MCF 10A (cell line): ENCODE measurements at places on chromosomes 2 and 18.

DNA sequence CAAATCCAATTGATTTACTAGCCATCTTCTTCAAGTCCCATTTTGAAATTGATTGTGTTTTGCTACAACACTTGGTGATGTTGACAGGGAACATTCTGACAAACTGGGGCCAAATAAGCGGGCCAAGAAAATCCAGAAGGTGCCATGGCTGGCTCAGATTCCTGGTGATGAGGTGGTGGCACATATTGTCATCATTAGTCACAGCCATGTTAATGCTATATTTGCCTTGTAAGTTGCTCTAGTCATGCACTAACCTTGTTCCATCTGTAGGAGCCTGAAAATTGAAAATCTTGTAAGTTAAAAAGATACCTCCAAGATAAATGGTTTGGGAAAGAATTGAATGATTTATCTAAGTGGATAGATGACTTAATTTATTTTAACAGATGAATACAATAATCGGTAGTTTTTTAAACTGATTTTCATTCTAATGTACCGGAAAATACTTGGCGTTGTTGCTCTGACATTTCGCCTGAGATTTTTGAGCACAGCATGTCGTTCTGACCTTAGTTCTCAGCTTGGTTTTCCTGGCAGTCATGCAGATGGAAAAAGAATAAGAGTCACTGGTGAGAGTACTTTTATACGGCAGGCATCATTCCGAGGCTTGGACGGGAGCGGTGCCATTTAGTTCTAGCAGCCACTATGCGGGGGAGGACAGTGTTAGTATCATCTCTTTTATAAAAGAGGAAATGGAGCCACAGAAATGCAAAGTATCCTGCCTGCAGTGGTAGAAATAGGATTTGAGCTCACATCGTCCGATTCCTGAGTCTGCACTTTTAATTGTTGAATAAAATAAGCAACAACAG lies 133.9 kb downstream of the ZNF532 start:
- no peaks in the 10 kb centered on the region for H3K27me3 ChIP-seq
- no peaks in the 10 kb centered on the region for H3K36me3 ChIP-seq
- H3K4me3 ChIP-seq: peak overlapping the region; percentile 42

DNA sequence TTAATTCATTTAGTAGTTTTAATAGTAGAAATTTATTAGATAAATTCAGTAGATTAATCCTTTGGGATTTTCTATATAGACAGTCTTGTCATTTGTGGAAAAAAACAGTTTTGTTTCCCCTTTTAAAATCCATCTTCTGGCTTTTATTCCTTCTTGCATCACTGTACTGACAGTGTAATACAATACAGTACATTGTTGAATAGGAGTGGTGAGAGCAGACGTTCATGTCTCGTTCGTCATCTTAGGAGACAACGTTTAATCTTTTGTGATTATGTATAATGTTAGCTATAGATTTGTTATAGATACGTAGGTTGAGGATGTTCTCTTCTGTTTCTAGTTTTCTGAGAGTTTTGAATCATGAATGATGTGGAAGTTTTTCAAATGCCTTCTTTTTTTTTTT lies 61.8 kb downstream of the NCOA1 start:
- H3K4me3 ChIP-seq: no peak overlapping the region
- no peak for DNase-seq
- H3K4me1 ChIP-seq: no peaks in the 10 kb centered on the region
- no peaks in the 10 kb centered on the region for H3K27me3 ChIP-seq
- H3K27ac ChIP-seq: no peak overlapping the region

- H3K36me3 ChIP-seq: peaks cover 17% of the 10 kb centered on the region
- peak overlapping the region; percentile 17 for H3K4me3 ChIP-seq
- H3K27ac ChIP-seq: peak overlapping the region; percentile 41
- H3K27me3 ChIP-seq: no peaks in the 10 kb centered on the region
- DNase-seq: peak; percentile 94
Observed at GRCh38 chr2:69755862-69756467, 14.0 kb downstream of the ANXA4 start.

GRCh38 chr2:232757905-232758304 lies 18.5 kb downstream of the KCNJ13 start:
- no peaks in the 10 kb centered on the region for H3K27me3 ChIP-seq
- peaks cover 50% of the 10 kb centered on the region for H3K36me3 ChIP-seq
- H3K4me3 ChIP-seq: no peak overlapping the region
- no peak overlapping the region for H3K27ac ChIP-seq
- H3K4me1 ChIP-seq: no peaks in the 10 kb centered on the region

DNA sequence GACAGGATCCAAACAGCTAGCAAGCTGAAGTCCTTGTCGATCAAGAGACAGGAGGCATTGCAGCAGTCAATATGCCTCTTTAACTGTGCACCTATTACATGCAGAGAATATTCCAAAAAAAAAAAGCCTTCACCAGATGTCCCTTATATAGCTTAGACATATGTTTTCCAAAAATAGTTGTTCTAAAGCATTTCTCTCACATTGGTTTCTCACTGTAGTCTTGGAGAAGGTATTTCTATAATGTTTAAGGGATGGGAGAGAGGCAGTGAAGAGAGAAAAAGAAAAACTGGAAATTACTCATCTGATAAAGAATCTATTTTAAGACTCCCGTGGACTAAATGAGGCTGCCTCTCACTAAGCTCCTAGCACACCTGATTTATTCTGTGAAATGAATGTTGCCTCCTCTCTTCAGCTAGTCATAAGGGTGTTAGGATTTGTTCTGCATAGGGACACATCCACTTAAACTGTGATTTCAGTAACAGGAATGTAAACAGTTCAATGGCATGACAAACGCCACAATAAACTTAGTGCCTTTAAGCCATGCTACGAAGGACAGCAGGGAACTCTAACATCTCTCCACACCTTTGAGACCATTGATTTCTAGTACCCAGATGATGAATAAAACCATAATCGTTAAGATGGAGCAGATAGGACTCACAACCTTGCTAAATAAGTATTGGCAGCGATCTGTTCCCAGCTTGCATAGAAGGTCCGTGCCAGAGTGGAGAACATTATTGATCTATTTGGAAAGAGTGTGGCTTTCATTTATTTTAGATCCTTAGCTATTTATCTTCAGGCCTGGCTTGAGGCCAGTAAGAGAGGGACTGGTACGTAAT lies 98.6 kb upstream of the NCK2 start:
- no peak overlapping the region for H3K4me3 ChIP-seq
- H3K4me1 ChIP-seq: no peaks in the 10 kb centered on the region
- no peak for DNase-seq
- H3K27me3 ChIP-seq: peaks cover 70% of the 10 kb centered on the region

- H3K27ac ChIP-seq: peak overlapping the region; percentile 96
- H3K4me3 ChIP-seq: peak overlapping the region; percentile 4
- DNase-seq: peak; percentile 83
- no peaks in the 10 kb centered on the region for H3K27me3 ChIP-seq
Observed at GRCh38 chr18:39946623-39947061, 2008.4 kb upstream of the PIK3C3 start.

- H3K4me3 ChIP-seq: no peak overlapping the region
- DNase-seq: no peak
- no peaks in the 10 kb centered on the region for H3K36me3 ChIP-seq
- H3K27ac ChIP-seq: no peak overlapping the region
- H3K27me3 ChIP-seq: no peaks in the 10 kb centered on the region
- H3K4me1 ChIP-seq: peaks cover 6% of the 10 kb centered on the region
Observed at GRCh38 chr2:127630864-127631540, 15.0 kb upstream of the GPR17 start.
